NCI-H2029 treated with DMSO at 0.1 percent for 48 hours (cell line): ENCODE measurements at places on chromosomes 3 and 15.

GRCh38 chr15:29613951-29614382 lies 208.3 kb downstream of the TJP1 start:
- no peak for DNase-seq

DNA sequence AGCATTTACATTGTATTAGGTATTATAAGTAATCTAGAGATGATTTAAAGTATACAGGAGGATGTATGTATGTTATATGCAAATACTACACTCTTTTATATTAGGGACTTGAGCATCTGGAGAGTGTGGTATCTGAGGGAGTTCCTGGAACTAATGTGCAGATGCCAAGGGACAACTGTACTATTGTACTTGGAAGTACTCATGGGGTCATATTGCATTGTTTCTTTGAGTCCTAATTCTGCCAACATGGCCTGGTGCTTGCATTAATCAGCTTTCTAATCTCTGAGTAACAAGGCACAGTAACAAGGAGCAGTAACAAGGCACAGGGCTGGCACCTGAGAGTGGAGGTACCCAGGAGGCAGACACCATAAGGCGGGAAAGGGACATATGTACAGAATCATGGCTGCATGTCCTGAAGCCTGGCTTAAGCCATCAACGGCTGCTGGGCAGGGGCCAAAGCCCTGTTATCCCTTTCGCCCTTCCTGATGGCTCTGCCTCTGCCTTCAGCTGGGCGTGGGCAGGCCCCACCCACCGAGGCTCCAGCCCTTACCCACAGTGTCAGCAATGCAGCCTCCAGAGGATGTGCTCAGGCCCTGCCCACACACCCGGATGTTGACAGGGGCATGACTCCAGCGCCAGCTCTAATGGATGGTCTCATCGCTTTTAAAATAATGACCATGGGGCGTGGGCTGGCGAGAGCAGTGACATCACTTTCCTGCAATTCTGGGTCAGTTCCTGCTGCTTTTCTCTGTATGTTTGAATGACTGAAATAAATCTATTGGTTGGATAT lies 22.9 kb downstream of the CEMIP start:
- DNase-seq = no peak

- no peak for DNase-seq
Measured at GRCh38 chr3:134216191-134216764, 34.4 kb downstream of the RYK start.

GRCh38 chr3:174873832-174874657 lies 14.9 kb downstream of the NAALADL2 start:
- peak; percentile 29 for DNase-seq
